Muscle of arm (tissue), 14 donors: ENCODE measurements at places on chromosomes 3 and 15. TPM values are rescaled to one million over a fixed set of nuclear protein-coding genes. Genes with fewer than 3 reads are reported as not detected.

PRR23A gene
- polyA plus RNA-seq, result not detected

GRCh38 chr3:66385066-66385465 lies 115.8 kb downstream of the LRIG1 start:
- DNase-seq, result no peak

DNA sequence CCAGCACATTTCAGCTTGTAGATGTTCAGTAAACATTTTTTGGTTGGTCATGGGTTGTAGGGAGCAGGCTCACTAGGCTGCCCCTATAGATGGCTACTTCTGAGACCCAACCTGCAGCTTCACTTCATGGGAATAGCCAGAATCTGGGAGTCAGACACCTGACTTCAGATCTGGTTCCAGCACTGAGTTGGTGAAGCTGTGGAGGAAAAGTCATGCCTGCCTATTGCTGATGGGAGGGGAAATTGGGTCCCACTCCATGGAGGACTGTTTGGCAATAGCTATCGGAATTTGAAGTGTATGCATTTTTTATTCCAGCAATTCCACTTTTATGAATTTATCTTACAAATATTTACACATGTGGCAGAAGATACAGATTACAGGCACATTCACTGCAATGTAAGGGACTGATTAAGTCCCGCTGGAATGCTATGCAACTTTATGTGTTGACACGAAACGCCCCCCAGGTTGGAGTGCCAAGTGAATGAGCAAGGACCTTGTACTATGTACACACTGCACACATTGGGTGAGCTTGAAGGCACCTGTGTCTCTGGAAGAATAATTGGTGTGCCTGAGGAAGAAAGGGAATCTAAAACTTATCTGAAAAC lies 7.8 kb upstream of the CCR1 start:
- DNase-seq, result no peak

CSPG4 gene
- 49.2 TPM for polyA plus RNA-seq

CYP1A1 gene
- not detected for polyA plus RNA-seq

GOLGA6A gene
- 0.68 TPM for polyA plus RNA-seq

RBP2 gene
- polyA plus RNA-seq, result not detected

GRCh38 chr3:197709135-197709534 lies 27.6 kb downstream of the RUBCN start:
- no peak for DNase-seq

DNA sequence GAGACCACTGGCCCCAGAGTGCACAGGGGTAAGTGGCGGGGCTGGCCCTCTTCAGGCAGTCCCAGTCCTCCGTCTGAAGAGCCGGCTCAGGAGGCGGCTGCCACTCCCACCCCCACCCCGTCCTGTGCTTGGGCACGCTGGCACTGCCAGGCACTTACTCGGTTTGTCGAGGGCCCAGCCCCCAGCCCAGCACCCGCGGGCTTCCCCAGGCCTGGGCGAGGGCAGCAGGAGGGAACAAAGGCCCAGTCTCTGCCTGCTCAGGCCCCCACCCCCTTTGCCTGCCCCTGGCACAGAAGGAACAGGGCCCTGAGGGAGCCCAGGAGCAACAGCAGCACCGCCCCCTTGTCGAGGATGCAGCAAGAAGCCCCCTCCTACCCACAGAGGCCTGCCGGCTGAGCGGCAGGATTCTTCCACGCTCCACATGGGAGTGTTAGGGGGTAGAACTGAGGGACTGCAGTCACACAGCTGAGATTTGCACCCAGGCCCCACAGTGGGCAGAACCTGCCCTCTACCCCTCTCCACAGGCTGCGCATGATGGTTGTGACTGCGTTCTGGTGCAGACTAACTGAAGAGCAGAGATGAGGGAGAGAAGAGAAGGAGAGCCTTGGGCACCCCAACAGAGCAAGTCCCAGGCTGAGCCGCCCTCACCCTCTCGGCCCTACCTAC lies 8.9 kb downstream of the DUSP7 start:
- DNase-seq, result no peak

GRCh38 chr15:65184305-65184867 lies 756 bp downstream of the CLPX start:
- DNase-seq, result peak; percentile 58

RASL12 gene
- 11.9 TPM for polyA plus RNA-seq

DNA sequence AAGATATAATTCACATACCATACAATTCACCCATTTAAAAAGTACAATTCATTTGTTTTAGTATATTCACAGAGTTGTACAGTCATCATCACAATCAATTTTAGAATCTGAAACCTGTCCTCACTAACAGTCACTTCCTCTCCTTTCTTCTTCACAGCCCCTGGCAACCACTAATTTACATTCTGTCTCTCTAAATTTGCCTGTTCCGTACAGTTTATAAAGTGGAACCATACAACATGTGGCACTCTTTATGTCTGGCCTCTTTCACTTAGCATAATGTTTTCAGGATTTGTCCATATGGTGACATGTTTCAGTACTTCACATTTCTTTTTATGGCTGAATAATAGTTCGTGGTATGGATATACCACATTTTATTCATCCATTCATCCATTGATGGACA lies 22.7 kb downstream of the ERICH6 start:
- DNase-seq, result no peak

DNA sequence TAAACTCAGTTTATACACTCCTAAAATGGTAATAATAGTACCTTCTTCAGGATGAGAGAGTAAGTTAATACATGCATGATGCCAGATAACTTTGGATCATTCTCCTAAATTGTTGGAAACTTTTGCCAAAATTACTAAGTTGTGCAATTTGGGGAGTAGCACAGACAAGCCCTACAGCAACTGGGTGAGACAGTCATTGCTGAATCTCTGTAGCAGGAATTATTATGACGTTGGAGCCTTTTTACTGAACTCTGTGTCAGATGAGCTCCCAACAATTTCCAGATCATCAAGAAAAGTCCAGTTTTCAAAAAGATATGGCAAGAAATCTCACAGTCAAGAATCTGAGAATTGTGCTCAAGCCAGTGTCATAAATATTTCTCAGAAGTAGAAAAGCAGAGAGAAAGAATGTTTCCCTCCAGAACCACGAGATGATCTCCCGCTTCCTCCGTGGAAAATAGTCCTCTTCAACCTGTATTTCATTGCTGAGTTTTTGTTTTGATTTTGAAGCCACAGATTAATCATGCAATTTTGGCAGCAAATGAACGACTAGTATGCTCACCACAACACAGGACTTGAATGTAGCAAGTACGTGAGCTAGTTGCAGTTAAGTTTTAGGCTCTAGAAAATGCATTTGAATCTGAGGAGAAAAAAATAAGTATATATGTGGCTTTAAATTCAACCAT lies 485.4 kb downstream of the CNTN6 start:
- DNase-seq, result no peak

- no peak for DNase-seq
Measured at GRCh38 chr15:76161153-76162035, 101.6 kb downstream of the TMEM266 start.

- DNase-seq, result no peak
Measured at GRCh38 chr3:112503304-112503972, 4.2 kb upstream of the BTLA start.

SYNM gene
- 105 TPM for polyA plus RNA-seq

- DNase-seq, result peak; percentile 69
Measured at GRCh38 chr3:178384321-178385230, 151.7 kb upstream of the KCNMB2 start.

- DNase-seq, result no peak
Measured at GRCh38 chr15:37138591-37139215, 38.4 kb upstream of the MEIS2 start.

LAMB2 gene
- polyA plus RNA-seq, result 456 TPM

SLC6A11 gene
- polyA plus RNA-seq, result 0.08 TPM

ZNF445 gene
- 20.2 TPM for polyA plus RNA-seq

DNA sequence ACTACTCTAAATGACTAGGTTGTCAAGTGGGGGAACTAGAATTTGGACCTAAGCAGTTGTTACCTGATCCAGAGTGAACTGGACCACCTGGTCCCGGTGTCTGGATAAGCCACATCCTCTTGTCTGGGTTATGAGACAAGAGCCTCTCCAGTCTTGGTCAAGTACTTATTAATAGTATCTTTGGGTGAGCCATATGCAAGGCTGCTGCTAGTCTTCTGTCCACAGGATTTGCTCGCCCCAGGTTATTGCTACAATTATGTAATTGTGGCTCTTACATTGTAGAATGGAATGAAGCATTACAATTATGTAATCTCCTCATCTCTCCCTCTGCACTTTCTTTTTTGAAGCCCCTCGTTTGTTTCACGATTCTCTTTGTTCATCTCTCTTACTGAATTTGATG lies 24.0 kb upstream of the AGBL1 start:
- no peak for DNase-seq

DNA sequence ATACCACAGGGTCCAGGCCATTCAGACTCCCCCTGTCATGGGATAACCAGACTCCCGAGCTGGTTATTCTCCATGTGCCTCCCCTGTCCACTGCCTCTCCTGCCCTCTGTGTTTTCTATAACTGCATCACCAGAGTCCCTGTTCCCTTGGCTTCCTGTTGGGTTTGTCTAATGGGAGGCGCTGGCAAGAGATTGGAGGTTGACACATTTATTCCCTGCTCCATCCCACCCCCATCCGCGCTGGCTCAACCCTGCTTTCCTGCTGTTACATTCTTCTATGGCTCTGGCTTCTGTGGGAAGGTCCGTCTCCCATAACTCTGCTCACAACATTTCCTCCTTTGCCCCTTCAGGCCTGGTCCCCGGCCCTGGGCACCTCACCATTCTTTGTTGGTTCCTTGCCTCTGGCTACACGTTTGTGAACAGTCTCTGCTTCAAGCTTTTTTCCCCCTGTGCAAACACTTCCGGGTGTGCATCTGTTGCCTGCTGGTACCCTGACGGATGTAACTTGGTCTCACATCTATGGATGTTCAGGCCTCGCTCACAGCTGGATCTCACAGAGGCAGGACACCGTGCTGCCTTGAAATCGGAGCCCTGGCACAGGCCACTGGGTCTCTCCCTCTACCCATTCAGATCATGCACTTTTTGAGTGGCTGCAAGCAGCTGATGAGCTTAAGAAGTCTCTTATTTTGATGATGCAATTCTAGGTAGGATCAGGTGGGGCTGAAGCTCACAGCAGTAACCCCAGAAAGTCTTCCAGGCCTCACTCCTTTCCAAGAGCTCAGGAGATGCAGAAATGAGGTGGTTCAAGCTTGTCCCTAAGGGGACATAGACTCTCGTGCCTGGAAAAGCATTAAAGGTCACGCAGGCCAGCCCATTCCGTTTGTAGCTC lies 68.6 kb upstream of the ATP13A3 start:
- DNase-seq, result no peak

EHHADH gene
- 2.9 TPM for polyA plus RNA-seq

- no peak for DNase-seq
Measured at GRCh38 chr3:183193762-183194689, 31.5 kb upstream of the LAMP3 start.

- no peak for DNase-seq
Measured at GRCh38 chr3:46076606-46077005, 49.3 kb upstream of the XCR1 start.

CD96 gene
- polyA plus RNA-seq, result 0.17 TPM

GHSR gene
- not detected for polyA plus RNA-seq

FBN1 gene
- 265 TPM for polyA plus RNA-seq

- DNase-seq, result no peak
Measured at GRCh38 chr3:45546716-45547701, 47.5 kb upstream of the LIMD1 start.

GPR176 gene
- 8.0 TPM for polyA plus RNA-seq

- DNase-seq, result no peak
Measured at GRCh38 chr15:89412905-89413411, 78.3 kb upstream of the POLG start.

- DNase-seq, result no peak
Measured at GRCh38 chr3:152243721-152244516, 24.8 kb upstream of the MBNL1 start.
